Left ventricle myocardium superior (tissue), 1 donor: ENCODE measurements at places on chromosomes 12 and 14. TPM values are rescaled to one million over a fixed set of nuclear protein-coding genes. Genes with fewer than 3 reads are reported as not detected.

DNA sequence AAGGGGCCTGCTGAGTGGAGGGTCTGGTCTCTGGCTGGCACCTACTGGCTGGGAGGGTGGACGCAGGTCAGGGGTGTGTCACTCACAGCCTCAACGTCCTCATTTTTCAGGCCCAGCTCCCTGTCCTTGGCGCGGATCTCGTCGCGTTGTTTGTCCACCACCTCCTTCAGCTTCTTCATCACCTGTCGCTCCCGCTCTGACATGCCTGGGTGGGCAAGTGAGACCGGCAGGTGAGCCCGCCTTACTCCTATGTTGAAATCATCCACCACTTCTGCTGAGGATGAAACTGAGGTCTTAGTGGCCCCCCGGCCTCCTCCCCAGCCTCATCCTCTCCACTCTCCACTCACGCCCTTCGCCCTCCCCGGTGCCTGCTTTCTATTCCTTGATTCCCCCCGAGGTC lies 34.2 kb downstream of the RILPL1 start:
- no peak for DNase-seq

- DNase-seq = no peak
Measured at GRCh38 chr12:104201238-104202001, 14.2 kb upstream of the TXNRD1 start.

- no peak for DNase-seq
Measured at GRCh38 chr14:85948153-85948552, 418.2 kb downstream of the FLRT2 start.

DNA sequence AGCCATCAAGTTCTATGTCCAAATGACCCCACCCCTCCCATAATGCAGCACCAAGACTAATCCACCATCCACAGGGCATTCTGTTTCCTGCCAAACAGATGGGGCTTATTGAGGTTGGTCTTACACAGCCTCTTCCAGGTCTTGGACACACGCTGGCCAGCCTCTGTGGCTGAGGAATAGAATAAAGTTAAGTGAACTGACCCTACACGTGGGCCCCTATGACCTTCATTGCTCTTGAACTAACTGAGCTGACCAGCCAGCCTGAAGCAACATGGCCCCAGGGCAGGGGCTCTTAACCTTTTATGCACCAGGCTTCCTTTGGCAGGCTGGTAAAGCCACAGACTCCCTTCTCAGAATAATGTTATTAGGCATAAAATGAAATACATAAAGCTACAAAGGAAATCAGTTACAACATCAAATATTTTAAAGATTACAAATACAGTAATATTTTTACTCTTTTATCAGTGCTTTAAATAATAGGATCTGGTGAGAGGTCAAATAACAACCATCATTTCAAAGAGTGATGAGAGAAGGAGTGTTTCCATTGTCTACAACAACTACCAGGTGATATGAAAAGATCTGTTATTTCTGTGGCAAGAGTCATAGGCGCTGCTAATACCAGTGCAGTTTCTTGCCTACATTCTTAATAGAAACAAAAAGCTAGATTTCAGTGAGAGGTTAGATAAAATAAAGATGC lies 192.9 kb upstream of the NUDT4 start:
- no peak for DNase-seq

- DNase-seq = no peak
Measured at GRCh38 chr12:46667551-46667950, 158.2 kb downstream of the SLC38A4 start.

GRCh38 chr12:12171991-12172511 lies 94.8 kb downstream of the LRP6 start:
- no peak for DNase-seq

DNA sequence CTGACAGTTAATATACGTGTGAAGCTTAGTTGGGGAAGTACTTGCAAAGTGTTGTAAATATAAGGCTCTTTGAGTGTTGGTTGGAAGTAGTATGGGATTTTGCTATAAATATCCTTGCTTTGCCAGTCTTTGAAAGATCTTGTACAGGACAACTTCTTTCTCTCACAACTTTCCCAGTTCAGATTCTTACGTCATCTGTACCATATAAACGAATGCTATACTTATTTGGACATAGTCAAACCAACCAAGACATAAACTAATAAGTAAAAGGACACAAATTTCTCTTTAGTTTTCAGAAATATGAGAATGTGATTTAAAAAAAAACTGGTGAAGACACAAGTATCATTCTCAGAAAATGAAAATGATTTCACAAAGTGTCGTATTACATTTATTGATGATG lies 153.1 kb upstream of the NPAS3 start:
- no peak for DNase-seq

GRCh38 chr12:98644433-98644711 lies 216 bp downstream of the IKBIP start:
- DNase-seq = no peak

GRCh38 chr14:80718940-80719339 lies 222.6 kb downstream of the CEP128 start:
- DNase-seq = no peak

- no peak for DNase-seq
Measured at GRCh38 chr14:101521473-101521915, 39.8 kb upstream of the DIO3 start.

GRCh38 chr14:100834082-100834793 lies 8.3 kb downstream of the MEG3 start:
- no peak for DNase-seq

The OTX2 gene
- not detected for total RNA-seq

The NAV3 gene
- 3.3 TPM for total RNA-seq

The TCTN1 gene
- total RNA-seq = 25.5 TPM

The CMKLR1 gene
- 6.4 TPM for total RNA-seq

The NGB gene
- total RNA-seq = not detected

The AVPR1A gene
- 1.9 TPM for total RNA-seq

The SERPINA9 gene
- not detected for total RNA-seq
